Fibroblast of the aortic adventitia (primary cell): ENCODE measurements at places on chromosomes 13 and 19. TPM values are rescaled to one million over a fixed set of nuclear protein-coding genes. Genes with fewer than 3 reads are reported as not detected.
A peak's percentile ranks its signal among the peaks of the same experiment; 100 is the strongest.

Gene TEAD2
- total RNA-seq, result 19.2 and 22.3 TPM in 2 replicates

Gene GIPC3
- total RNA-seq, result under 0.01 and 0.33 TPM in 2 replicates

Gene MEDAG
- total RNA-seq, result 122 and 325 TPM in 2 replicates

Gene C19orf25
- total RNA-seq, result 13.2 and 26.8 TPM in 2 replicates

Gene PCP2
- total RNA-seq, result not detected in 2 replicates

Gene ZIC2
- not detected in 2 replicates for total RNA-seq

Gene TUBA3C
- total RNA-seq, result not detected in 2 replicates

Gene LGALS14
- total RNA-seq, result not detected in 2 replicates

DNA sequence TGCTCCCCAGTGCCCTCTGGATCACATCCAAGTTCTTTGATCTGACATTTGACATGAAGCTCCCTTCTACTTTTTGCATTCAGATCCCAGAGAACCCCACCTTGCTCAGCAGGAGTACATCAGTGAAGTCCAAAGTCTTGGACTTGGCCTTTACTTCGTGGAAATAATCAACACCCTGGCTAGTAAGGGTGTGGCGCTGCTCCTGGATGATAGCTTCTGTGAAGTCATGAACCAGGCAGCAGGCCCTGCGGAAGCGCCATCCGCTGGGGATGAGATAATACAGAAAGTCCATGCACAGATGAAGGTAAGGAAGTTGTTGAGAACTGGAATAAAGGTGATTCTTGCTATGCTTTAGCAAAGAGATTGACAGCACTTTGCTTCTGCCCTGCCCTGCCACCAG is 43.2 kb downstream of the OR10H4 start:
- DNase-seq, result no peak

DNA sequence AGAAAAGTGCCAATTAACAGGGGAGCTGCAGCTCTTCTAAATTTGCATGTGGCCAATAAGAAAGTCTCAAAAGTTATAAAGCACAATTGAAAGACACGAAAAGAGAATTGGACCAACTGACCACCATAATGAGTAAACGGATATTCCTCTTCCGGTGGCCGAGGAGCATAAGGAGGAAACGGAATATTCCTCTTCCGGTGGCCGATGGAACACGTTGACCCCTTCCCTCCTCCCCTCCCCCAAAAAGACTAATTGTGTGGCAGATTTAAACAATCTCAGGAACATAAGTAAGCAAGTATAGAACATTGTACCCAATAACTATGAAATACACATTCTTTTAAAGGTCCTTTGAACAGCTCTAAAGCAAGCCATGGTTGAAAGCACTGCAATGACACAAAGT is 41.2 kb upstream of the TUBGCP3 start:
- no peak for DNase-seq

GRCh38 chr13:20873348-20873747 is 29.2 kb downstream of the XPO4 start:
- peak; percentile 63 for DNase-seq

GRCh38 chr19:30153326-30154210 is 211.5 kb downstream of the URI1 start:
- DNase-seq, result no peak

DNA sequence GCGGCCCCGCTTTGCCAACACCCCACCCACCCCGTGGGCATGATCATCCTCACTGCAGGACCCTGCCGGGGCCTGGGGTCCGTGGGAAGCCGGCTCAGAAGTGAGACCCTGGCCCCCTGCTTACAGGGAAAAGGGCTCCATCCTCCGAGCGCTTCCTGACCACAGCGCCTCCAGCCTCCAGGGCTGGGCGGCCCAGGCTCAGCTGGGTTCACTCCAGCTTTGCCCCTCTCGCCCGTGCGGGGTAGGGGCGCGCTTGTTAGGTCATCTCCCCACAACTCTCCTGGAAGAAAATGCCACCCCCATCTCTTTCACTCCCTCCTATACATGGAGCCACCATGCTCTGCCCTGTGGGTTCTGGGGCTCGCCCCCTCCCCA is 6.6 kb upstream of the C1QTNF9B start:
- no peak for DNase-seq

GRCh38 chr19:35349614-35350521 is 2.2 kb downstream of the FFAR1 start:
- DNase-seq, result no peak

DNA sequence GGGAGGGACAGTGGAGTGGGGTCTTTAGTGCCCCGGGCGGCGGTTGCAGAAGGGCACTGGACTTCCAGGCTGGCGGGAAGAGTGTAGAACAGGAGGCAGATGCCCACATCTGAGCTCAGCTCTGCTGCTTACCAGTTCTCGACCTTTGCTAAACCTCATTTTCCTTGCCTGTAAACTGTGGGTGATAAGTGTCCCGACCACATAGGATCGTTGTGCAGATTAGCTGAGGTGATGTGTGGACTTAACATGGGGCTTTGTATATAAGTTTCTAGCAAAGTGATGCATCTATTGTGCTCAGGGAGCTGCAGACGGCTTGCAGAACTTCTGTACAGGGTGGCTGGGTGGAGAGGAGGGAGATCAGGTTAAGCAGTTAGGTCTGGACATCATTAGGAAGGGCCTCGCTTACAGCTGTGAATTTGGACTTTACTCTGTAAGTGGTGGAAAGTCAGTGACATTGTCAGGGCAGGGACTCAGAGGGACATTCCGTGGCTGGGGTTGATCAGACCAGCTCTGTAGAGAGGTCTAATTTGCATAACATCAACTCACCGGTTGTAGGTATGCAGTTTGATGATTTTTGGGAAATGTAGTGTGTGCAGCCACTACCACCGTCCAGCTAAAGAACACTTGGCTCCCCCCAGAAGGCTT is 70.0 kb downstream of the SPATA13 start:
- no peak for DNase-seq

- DNase-seq, result peak; percentile 24
Observed at GRCh38 chr19:44278181-44278690, 18.6 kb downstream of the ZNF233 start.

GRCh38 chr13:110037925-110038573 is 251.7 kb upstream of the IRS2 start:
- DNase-seq, result no peak

DNA sequence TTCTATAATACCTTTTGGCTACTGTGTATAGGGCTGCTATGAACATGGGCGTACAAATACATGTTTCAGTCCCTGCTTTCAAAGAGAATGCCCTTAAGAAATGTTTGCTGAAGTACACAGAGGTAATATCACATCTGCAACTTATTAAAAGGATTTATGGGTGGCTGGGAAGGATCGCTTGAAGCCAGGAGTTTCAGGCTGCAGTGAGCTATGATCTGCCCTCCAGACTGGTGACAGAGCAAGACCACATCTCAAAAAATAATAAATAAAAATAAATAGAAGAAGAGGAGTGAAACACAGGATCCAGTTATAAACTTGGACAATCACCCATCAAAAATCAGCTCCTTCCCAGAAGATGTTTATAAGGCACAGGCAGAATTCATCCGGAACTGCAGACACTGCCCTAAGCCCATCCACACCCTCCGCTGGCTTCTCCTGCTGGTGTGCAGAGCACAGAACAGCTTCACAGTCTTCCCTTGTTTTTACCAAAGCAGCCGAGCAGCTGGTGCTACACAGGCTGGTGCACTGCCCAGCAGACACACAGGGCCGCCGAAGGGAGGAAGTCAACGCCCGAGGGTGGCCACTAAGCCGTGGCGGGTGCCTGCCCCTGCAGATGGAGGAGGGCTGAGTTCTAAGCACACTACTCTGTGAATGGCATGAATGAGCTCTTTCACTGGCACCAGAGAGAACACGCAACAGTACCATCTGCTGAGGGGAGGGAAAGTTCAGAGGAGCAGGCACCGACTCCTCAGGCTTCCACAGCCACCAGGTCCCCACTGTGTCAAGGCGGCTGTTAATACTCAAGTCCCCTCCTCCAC is 44.0 kb downstream of the BRD4 start:
- no peak for DNase-seq

- DNase-seq, result peak; percentile 74
Observed at GRCh38 chr19:13396250-13397080, 109.8 kb downstream of the CACNA1A start.

DNA sequence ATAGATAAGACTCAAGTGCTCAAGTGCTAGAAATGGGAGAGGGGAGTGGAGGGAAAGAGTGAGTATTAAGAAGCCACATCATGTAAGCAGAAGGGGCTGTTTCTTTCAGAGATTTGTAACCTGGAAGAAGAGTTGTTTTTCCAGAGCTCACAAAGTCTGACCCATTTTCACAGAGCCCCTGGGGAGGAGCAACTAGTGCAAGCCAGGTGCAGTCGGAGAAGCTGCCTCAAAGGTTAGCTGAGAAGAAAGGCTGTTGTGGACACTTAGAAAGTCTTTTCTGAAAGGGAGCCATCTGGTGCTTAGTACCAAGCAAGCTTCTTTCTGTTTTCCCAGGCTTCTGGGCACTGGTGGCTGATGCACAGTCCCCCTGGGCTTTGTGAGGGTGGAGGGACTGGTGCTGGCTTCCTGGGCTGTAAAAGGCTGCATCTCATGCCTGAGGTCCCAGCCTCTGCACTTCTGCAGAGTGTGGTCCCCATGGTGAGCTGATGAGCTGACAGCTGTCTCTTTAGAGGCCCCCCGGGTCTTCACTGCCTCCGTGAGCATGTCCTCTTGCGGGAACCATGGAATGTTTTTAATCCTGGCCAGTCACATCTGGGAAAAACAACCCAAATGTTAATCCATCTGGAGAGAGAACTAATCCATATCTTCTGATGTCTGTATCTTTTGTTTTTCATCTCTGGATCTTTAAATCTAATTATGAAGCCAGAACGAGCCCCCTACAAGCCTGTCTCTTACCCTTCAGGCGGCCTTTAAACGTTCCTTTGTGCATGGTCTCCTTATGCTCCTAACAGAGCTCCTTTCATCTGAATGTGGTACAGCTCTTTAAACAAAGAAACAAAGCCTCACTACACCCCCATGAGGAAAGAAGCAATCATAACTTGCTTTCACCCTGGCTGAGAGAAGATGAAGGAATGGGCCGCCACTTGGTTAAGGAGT is 40.2 kb downstream of the OLFM4 start:
- DNase-seq, result no peak

DNA sequence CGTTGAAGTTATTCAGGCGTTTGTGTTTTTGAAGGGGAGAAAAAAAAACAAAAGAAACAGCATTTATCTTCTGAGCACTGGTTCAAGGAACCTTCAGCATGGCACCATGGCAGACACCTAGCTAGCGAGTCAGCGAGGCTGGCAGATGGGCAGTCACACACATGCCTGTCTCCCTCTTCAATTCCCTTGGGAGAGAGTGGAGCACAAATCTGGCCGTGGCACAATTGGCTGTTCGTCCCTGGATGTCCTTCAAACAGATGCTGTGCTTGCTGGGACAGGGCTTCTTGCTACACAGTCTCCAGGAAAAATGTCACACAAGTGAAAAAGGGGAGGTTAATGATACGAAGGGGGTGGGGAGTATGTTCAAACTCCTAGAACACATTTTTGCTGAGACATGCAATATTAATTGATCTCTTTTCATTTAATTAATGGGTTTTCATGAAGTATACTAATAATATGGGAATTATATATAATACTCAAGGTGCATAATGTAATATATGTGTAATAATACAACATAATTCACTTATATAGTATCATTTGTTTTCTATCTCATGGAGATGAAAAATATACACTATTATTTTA is 1674.5 kb upstream of the SLC10A2 start:
- DNase-seq, result no peak

DNA sequence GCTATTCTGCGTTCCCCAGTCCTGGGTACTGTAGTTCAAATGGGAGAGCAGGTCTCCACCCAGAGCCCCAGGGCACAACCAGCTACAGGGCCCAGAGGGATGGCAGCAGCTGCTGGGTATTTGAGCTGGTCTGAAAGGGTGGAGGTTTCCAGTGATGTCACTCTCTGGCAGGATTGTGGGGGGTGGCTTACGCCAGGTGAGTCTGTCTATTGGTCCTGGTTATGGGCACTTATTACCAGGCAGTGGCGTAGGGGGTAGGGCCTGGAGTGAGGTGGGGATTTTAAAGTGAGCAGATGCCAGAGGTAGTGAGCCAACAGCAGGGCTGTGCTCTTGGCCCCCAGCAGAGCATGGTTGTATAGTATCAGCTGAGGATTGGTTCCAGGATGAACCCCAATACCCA is 6.2 kb downstream of the RPS19 start:
- no peak for DNase-seq

DNA sequence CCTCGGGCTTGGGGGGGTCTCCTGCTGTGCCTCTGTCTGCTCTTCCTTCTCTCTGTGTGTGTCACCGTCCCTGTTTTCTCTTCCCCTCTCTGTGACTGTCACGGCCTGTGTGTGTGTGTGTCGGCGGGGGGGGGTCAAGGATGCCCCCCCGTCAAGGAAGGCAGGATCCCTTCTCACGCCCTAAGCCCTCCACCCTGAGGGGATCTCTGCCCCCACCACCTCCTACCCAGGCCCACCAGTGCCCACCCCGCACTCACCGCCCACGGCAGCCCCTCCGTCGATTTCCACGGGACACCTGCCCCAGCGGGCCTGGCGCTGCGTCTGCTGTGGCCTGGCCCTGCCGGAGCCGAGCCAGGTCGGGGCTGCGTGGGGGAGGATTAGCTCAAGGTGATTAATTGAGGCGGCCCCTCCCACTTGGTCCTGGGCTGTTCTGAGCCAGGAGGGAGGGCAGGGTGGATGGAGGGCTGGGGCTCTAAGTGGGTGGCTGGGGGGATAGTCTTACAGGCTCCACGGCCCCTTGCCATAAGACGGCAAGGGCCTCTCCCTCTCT is at the start of gene RAX2:
RAX2 (minus strand) TSS at position 323 of the 550 bp plus-strand sequence. CDS start 486 bp downstream, outside the sequence.
- DNase-seq, result no peak

DNA sequence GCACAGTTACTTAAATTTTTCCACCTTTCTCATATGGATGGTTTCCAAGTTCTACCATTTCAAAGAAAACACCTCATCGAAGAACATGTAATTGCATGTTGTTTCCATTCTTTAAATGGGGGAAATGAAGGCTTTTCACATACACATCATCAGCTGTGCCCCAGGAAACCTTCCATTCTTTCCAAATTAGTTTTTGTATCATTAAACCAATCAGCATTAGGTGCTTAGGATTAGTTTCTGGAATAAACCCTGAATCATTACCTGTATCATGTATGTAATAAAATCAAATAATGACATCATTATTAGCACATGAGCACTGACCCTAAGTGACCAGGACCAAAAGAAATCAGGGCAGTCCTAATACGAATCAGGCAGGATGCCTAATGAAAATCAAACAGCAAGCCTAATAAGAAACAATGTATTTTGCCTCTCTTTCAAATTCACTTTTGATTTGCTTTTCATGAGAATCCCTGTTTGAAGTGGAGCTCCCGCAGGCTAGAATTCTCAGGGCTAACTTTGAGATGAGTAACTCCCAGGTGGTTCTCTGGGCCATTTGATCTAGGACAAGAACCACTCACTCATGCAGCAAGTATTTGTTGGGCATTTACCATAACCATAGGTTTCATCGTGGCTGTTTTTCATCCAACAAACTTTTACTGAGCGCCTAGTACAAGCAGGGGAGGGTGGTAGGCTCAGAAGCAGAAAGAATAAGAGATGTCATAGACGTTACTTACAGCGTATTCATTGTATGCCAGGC is 89.2 kb downstream of the MZT1 start:
- no peak for DNase-seq

- no peak for DNase-seq
Observed at GRCh38 chr13:109630271-109630670, 156.1 kb downstream of the IRS2 start.

- DNase-seq, result no peak
Observed at GRCh38 chr13:25468325-25469168, 96.8 kb downstream of the ATP8A2 start.

GRCh38 chr19:17522988-17523872 is 11.8 kb downstream of the PGLS start:
- no peak for DNase-seq

- DNase-seq, result no peak
Observed at GRCh38 chr13:91134803-91135184, 212.7 kb upstream of the MIR17HG start.

GRCh38 chr13:112450904-112451240 is 74.7 kb downstream of the SPACA7 start:
- DNase-seq, result no peak

- no peak for DNase-seq
Observed at GRCh38 chr19:19385896-19386869, 19.3 kb upstream of the GATAD2A start.
